Fibroblast of skin of right biceps (primary cell): ENCODE measurements at places on chromosomes 16 and 17.

- DNase-seq = no peak
These were observed 4.2 kb downstream of the IFI35 start for GRCh38 chr17:43010667-43011308.

DNA sequence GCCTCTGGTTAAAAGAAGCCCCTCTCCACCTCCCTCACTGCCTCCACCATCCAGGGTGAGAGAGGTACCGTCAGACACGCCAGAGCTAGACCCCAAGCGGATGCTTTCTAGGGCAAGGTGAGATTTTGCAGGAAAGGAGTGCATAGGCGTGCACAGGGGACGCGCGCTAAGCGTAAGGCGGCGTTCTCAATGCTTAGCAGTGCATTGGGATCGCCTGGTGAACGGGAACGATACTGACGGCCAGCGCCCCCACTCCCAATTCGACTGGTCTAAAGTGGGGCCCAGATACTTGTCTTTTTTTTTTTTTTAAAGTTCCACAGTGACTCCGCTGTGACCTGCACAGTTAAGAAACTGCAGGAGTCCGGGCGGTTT, 57.9 kb upstream of the CREBBP start:
- no peak for DNase-seq

GRCh38 chr17:2120586-2121335, 65.9 kb downstream of the HIC1 start:
- peak; percentile 73 for DNase-seq

DNA sequence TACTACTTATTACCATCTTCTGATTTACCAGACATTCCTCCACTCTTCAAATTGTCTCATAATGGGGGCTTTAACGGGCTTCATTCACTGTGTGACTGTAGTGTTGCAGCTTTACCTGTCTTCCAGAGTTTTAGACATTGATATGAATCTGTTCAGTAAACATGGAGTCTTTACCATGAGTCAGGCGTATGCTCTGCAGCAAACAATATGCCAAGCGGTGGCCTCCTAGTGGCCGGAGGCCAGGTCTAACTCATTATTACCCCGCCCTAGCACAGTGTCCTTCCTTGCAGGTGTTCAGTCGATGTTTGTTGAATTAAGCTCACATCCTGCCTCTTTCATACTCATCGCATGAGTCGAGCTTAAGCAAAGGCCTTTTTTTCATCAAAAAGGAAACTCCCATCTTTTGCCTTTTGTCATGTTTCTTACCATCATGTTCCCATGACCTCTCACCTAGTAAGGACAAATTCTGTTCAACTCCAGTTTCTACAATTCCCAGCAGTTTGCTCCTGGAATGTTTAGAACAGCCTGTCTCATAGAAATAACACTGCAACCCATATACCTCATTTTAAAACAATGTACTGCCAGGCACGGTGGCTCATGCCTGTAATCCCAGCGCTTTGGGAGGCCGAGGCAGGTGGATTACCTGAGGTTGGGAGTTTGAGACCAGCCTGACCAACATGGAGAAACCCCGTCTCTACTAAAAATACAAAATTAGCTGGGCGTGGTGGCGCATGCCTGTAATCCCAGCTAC, 39.4 kb downstream of the TUBD1 start:
- DNase-seq = peak; percentile 84

DNA sequence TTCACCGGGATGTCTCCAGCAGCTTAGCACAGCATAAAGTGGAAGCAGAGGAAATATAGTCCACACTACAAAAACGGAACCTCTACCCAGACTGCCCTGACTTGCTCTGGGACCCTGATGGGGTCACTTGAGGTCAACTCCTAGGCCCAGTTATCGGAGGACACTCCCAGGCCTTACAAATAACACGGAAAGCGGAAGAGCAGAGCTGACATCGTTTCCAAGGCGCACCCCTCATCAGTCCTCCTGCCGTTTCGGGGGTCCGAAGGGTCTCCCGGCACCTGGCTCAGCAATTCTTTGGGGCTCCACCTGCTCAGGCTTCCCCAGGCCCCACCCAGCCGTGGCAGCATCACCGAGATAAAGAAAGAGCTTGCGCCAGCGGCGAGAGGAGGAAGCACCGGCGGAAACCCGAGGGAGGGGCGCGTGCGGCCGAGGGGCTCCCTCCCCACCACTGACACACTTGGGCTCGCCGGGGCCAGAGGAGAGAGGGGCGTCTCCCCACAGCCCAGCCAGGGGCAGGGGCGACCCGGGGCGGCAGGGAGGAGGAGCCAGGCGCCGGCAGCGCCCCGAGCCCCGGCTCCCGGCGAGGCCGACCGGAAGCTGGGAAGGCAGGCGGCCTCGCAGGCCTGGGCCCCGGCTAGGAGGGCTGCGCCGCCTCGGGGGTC, 727 bp downstream of the CORO7 start:
- DNase-seq = peak; percentile 17

GRCh38 chr16:47317465-47318240, 143.2 kb downstream of the ITFG1 start:
- DNase-seq = no peak

GRCh38 chr16:17544785-17545184, 74.0 kb upstream of the XYLT1 start:
- DNase-seq = no peak

DNA sequence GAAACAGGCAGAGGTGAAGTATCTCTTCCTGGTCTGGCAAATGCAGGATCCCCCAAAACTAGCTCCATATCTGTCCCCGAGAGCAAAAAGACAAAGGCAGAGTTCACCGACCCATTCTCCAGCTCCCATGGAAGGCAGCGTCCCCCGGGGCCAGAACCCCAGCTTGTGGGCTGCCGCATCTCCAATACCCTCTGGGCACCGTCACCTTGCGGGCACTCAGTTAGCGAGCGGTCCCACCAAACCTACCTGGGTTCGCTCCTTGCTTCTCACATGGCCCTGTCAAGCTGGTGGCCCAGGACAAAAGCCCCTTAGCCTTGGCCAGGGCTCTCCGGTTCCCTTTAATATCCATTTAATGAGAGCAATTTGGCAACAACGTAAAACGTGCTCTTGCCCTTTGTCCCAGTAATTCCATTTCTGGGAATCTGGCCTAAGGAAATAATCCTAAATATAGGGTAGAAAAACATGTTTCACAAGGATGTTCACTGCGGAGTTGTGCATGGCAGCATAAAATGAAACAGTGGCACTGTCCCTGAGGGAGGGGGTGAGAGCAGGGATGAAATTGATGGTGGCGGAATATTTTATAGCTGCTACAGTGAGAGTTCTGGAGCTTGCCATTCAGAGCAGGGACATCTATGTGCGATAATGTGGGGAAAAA, 157.1 kb downstream of the CMIP start:
- no peak for DNase-seq

DNA sequence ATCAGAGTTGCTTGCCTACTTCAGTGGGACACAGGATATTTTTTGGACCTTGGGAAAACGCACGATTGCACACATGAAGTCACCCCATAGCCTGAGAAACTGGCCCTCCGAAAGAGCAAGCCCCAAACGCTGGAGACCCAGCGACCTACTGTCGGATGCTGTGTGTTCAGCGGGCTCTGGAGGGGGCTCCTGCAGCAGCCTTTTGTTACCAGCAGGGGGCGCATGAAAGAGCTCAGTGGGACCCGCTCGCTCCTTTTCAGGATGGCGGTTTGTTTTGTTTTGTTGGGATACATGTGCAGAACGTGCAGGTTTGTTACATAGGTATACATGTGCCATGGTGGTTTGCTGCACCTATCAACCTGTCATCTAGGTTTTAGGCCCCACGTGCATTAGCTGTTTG, 28.4 kb downstream of the MYH3 start:
- DNase-seq = no peak

DNA sequence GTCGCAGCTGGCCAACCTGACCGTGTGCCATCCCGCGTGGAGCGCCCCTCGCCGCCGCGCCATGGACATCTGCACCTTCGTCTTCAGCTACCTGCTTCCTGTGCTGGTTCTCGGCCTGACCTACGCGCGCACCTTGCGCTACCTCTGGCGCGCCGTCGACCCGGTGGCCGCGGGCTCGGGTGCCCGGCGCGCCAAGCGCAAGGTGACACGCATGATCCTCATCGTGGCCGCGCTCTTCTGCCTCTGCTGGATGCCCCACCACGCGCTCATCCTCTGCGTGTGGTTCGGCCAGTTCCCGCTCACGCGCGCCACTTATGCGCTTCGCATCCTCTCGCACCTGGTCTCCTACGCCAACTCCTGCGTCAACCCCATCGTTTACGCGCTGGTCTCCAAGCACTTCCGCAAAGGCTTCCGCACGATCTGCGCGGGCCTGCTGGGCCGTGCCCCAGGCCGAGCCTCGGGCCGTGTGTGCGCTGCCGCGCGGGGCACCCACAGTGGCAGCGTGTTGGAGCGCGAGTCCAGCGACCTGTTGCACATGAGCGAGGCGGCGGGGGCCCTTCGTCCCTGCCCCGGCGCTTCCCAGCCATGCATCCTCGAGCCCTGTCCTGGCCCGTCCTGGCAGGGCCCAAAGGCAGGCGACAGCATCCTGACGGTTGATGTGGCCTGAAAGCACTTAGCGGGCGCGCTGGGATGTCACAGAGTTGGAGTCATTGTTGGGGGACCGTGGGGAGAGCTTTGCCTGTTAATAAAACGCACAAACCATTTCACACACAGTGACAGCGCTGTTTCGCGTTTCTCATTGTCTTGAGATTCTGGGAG, 2.0 kb upstream of the ZACN start:
- DNase-seq = no peak

GRCh38 chr17:35289222-35289621, 46.4 kb downstream of the SLFN5 start:
- DNase-seq = no peak

GRCh38 chr17:41466988-41467387, at the start of gene KRT32:
Gene KRT32 (minus strand): TSS chr17:41467386. CDS start chr17:41467325, 61 bp downstream.
- no peak for DNase-seq

GRCh38 chr16:29806641-29807425, 504 bp downstream of the MAZ start:
- peak; percentile 71 for DNase-seq

- no peak for DNase-seq
These were observed 18.1 kb downstream of the SPOP start for GRCh38 chr17:49659661-49660382.

DNA sequence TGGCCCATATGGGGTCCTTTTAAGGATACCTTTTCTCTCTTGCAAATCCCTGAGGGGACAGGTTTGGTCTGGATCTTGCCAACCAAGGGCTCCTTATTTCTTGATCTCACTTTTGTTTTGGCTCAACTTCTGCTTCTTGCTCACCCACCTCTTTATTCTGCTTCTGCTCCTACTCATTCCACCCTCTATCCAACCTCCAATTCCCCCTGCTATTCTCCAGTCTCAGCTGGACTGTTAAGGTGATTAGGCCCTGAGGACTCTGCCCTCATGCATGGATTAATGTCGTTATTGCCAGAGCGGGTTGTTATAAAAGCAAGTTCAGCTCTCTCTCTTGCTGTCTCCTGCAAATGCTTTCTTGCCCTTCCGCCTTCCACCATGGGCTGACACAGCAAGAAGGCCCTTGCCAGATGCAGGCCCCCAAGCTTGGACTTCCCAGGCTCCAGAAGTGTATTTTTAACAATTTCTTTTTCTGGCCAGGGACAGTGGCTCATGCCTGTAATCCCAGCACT, 29.8 kb downstream of the LAT start:
- DNase-seq = no peak

DNA sequence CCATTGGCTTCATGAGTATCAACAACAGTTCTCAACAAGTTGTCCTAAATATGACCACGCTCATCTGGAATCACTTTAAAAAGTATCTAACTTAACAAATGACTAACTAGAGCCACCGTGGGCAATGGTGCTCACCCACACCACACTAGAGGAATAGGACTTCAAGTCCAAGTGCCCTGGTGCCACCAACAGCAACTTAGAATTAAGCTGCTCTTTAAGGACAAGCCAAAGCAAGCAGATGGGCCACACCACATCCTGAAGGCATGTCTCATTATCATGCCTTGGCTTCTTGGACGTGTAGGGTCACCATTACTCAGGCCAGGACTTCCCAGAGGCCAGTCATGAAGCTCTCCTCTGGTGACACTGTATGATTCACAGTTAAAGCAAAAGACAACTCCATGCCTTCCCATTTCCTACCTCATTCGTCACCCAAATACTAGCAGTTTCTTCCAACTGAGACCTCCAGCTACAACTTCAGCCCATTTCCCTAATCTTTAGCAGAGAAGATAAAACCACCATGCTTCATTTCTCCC, 9.4 kb upstream of the SLC6A4 start:
- peak; percentile 53 for DNase-seq

DNA sequence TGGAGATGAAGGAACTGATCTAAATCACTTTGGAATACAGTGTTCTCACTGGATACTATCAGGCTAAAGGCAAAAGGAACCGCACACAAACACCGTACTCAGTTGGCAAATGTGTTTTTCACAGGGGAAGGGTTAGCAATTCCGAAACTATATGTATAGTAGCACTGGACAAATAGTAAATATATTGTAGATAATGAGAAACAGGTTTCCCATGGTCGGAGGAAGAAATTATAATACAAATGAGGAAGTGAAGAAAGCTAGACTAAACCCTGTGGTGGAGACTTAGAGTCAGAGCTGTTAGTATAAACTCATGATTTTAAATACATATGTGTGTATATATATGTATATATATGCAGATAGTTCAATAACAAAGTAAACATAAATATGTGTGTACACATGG, 414.1 kb upstream of the SALL1 start:
- DNase-seq = no peak

DNA sequence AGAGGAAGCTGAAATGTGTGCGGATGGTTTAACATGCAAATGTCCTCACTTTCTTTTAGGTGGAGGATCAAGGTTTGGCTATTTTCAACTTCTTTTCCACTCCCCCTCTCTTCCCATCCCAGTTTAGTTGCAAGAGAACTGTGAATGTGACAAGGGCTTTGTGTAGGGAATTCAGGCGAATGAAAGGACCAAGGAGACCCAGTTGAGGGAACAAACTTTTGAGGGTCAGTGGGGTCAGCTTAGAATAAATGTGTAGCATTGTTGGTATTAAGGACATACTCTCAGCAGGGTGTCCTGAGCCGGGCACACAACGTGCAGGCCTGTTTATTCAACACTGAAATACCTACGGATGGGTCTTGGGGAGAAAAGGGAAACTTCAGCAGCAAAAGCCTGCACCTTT, 346.0 kb downstream of the PMP22 start:
- no peak for DNase-seq

GRCh38 chr16:717450-718245, 2.7 kb downstream of the METRN start:
- no peak for DNase-seq

DNA sequence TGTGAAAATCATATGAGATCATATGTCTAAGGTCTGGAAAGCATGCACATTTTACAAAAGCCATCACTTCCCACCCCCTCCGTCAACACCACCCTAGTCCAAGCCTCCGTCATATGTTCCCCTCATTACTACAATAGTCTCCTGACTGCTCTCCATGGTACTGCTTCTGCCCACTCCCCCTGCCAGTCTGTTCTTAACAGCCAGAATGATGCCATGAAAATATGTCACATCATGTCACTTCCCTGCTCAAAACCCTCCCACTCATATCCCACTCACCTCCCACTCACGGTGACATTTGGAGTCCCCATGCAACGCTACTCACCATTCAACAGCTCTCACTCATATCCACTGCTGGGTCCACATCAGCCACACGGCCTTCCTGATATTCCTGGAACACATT, 432.3 kb downstream of the XYLT1 start:
- DNase-seq = no peak

DNA sequence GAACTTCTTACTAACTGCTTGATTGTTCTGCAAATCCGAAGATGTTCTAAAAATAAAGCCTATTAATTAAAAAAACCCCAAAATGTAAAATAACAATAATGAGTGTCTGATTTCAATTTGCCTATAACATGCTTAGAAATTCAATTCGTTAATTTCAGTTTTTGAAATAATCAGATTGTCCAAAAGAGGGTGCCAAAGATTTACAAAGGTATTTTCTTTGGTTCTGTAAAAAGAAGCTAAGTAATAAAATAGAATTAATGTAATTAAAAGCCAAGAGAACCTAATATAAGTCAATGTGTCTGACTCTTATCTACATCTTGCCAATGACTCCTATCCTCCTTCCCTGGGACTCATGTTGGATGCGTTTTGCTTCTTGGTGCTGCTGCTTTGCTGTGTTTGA, 75.0 kb upstream of the CPHXL start:
- DNase-seq = no peak
